ENCODE measurements at places on chromosomes 1 and 21.

GRCh38 chr1:25246600-25247023, 642 bp downstream of the RSRP1 start:
- DNase-seq: peak; percentile 38

GRCh38 chr1:246460406-246460805, 46.7 kb downstream of the SMYD3 start:
- DNase-seq: no peak

- peak; percentile 83 for DNase-seq
These were observed 30.0 kb upstream of the SDE2 start for GRCh38 chr1:226029093-226029496.

GRCh38 chr21:37536616-37537278, 170.2 kb downstream of the DYRK1A start:
- DNase-seq: no peak

DNA sequence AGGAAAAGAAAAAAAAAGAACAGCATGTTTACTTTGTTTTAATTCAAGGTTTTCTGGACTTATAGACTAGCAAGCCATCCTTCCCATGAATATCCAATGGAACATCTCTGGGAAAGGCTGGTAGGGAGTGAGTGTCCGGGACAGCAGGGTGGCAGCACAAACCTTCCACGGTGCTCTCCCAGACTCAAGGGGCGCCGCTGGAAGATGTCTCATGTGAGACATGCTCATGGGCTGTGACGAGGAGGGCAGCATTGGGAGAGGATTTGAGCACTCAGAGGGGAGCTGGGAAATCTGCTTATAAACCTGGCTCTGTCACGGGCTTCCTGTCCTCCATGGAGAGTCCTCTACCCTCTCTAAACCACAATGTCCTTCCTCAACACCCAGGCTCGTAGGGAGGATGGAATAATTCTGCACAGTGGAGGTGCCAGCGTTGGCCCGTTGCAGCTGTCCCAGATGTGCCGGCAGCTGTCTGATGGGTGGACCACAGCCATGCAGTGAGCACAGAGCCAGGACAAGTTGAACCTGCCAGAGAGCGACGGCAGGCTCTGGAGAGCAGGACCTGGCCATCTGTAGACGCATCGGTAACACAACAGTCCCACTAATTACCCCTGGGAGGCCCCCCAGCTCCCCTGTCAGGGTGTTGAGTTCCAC, 100.1 kb upstream of the IGSF21 start:
- no peak for DNase-seq

DNA sequence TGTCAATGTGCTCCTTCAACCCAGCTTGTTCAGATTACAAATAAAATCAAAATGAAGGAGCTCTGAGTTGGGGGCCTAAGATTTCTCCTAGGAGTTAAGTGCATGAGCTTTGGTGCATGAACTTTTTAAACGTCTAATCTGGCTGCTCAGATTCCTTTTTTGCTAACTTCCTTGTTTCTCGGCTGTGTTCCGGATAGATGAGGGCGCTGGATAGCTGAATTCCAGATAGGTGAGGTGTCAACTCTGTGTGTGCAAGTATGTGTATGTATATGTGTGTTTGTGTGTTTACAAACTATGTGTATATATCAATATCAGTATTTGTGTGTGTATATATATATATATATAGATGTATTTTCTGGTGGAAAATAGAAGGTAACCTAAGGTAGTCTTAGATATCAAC, 37.5 kb upstream of the RCAN3 start:
- no peak for DNase-seq

GRCh38 chr1:220527908-220528678, at the start of gene MARK1:
MARK1 (plus strand) TSS chr1:220528136; CDS start chr1:220528823, 687 bp downstream.
- no peak for DNase-seq

DNA sequence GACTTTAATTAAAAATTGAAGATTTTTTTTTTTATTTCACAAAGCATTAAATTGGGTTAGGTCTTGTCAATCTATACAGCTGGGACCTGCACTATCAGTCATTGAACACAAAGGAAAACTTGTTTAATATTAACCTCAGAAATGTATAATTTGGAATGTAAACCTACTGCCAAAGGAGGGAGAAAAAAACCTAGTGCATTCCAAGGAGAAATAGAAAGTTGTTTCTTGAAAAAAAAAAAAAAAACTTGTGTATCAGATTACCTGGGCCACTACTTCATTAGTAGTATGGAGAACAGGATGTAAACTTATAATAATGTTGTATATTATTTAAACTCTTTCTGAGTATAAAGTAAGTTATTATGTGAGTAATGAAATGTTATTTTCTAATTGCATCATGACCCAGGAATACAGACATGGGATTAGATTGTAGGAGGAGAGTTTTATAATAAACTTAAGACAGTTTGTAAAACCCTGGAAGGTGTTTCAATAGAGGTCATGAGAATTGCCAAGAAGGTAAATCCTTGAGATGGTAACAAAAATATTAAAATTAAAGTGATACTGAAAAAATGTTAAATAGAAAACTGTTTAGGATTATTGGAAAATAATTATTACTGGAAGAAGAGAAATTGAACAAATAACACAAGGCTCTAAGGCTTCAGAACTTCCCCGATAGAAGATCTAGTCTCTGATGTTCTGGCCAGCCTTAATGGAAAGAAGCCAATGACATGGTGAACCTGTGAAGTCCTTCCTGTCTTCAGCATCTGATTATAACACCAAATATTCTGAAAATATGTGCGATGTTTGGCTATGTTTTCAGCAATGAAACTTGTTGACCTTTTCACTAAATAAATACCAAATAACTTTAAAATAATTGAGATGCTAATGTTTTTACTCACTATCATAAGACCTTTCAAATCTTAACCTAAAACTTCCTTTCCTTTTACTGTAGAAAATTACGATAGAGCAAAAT, 412.8 kb upstream of the LYPLAL1 start:
- no peak for DNase-seq

- no peak for DNase-seq
These were observed 15.2 kb downstream of the LRRC71 start for GRCh38 chr1:156935505-156936128.

DNA sequence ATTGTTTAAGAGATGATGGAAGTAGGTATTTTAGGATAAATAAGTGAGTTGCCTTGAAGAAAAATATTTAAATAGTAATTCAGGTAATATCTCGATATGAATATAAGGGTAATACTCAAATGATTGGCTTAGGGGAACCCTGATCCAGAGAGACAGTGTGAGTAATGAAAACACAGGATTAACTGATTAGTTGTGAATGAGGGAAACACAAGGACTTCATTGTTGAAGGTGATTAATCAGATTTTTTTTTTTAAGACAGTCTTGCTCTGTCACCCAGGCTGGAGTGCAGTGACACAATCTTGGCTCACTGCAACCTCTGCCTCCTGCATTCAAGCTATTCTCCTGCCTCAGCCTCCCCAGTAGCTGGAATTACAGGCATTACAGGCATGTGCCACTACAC, 12.7 kb downstream of the SLC25A33 start:
- DNase-seq: no peak

DNA sequence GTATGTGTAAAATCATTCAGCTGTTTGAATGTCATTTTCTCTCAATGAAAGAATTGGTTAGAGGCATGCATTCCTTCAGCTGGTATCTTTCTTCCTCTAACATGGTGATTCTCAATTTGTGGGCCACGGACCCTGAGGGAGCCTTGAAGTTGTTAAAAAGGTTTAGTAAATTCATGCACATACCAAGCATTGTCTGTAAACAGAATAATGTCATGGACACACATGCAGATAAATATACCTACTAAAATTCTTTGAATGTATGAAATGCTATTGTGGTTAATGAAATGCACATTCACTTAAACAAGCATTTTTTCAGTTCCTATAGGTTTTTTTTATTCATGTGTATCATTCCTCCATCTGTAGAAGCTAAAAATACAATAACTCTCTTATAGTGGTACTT, 65.4 kb downstream of the PBX1 start:
- no peak for DNase-seq

DNA sequence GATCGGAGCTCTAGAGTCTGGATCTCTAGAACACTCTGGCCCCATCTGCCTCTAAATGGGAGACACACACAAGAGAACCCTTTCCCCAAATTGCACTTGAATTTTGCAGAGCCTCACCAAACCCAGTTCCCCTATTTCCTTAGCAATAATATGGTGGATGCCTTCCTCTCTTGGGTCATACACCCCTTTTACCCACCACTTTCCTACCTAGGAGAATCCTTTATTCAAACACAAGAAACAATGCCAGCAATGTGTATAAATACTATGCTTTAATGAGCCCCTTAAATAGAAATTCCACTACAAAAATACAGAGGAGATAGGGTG, 760 bp upstream of the SF3B4 start:
- DNase-seq: no peak

- no peak for DNase-seq
These were observed 106.7 kb downstream of the SCMH1 start for GRCh38 chr1:41135196-41135947.

DNA sequence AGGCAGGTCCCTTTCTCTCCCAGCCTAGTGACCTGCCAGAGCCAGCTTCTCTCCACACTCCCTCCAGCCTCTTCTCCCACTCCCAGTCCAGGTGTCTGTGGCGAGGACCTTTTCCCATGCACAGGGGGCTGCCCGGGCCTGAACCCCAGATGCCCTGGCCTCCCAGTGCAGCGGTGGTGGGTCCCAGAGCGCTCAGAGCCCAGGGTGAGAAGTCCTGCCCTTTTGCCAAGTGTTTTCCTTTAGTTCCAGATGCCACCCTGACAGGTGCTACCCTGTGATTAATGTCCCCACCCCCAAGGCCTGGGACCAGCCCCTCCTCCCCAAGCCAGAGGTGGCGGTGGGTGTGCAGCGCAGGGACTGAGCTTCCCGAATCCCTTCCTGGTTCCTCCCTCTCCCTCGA, 90.4 kb downstream of the PAX7 start:
- no peak for DNase-seq

- DNase-seq: no peak
These were observed 67.9 kb upstream of the APOBEC4 start for GRCh38 chr1:183721041-183721440.

- no peak for DNase-seq
These were observed 39.5 kb upstream of the RCC1 start for GRCh38 chr1:28466226-28466778.

DNA sequence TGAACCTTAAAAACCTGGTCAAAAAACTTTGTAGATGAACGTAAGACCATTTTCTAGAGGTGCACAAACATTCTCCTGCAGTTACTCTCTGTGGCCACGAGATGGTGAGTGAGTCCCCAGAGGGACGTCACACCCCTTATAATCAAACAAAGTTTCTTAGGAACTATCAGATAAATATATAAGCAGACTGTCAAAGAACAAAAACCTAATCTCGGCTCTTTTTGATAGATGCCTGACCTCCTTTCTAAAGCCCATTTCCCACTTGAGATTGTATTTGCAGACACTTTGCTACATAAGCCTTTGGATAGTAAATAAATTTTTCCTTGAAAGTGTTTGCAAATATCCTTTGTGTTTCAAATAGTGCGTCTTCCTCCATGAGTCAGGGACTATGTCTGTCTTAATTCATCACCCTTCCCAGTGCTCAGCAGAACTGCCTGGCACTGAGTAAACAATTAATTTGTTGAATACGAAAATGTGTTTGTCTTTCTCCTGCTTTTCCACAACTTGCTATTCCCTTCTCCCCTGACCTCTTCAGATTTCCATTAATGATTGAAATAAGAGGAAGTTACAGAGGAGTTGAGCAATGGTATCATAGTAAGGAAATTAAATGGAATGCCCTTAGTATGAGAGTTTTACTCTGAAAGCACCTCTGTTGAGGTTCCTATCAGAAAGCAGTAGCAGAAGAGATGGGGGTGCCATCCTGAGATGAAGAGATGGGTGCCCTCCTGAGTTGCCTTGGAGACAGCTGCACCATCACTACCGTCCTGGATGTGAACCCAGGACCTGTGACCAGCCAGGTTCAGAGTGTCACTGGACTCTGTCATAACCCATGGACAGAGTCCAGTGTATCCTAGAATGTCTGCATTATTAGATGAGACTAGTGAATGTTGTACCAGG, 57.8 kb upstream of the RAVER2 start:
- DNase-seq: peak; percentile 45

GRCh38 chr1:183002797-183003196, 20.4 kb upstream of the LAMC1 start:
- DNase-seq: no peak

DNA sequence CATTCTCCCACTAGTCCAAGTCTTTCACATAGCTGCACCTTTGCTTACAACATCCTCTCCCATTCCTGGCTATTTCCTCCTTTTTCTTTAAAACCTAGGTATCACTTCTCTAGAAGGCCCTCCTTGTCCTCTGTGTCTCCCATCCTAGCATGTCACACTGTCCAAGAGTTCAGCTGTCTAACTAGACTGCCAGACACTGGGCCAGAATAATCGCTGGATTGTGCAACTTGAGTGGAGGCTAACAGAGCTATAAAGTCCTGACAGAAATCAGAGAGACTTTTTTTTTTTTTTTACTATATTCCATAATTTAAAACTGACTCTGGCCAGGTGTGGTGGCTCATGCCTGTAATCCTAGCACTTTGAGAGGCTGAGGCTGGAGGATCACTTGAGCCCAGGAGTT, 4.2 kb upstream of the ANGPTL7 start:
- no peak for DNase-seq

DNA sequence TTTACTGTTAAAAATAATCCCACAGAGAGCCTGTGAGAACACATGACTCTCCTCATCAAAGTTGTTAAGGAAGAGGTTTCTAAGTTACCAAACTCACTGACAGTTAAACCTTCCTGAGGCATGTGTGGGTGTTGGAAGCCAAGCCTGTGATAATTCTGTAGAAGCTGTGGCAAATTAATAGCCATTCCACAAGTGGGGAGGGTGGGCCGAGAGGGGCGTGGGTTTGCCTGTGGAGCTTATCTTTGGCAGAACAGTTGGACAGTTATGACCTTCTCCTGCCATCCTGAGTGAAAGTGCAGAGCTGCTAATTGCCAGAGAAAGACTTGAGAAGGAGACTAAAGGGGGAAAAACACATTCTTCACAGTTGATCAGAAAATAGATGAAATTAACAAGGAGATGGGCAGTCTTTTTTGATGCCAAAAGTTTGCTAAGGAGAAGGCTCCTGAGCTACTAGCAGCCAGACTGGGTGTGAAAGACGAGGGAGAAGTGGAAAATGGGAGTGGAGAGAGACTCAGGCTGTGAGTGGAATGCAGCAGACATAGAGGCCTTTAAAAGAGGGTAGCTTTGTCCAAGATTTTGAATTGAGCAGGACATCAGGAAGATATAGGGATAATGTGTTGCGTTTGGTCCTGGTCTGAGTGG, 1.6 kb upstream of the PLA2G2C start:
- DNase-seq: no peak

- peak; percentile 79 for DNase-seq
These were observed 43.4 kb downstream of the PRDM15 start for GRCh38 chr21:41835711-41836154.

GRCh38 chr1:99766378-99766800, at the start of gene FRRS1:
FRRS1 (minus strand) TSS chr1:99766635; CDS start chr1:99748768, 17,867 bp downstream.
- peak; percentile 91 for DNase-seq

DNA sequence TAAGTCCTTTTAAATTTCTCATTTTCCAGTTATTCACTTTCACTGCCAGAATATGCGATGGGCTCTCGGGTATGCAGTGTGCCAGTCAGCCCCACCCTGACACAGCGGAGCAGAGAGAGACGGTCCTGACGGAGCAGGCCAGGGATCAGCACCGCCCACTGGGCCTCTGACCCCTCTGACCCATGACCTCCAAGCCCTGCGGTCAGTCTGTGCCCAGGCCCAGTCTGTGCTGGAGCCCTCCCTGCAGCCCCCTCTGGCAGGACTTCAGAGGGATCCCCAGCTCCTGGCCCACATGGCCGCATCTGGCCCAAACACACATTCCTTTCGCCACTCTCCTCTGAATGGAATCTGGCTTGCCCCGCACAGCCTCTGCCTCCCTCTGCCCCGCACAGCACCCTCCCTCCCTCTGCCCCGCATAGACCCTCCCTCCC, 43.4 kb upstream of the COL6A2 start:
- no peak for DNase-seq

Measured in OCI-LY7 (cell line).